Amniotic stem cell (primary cell): ENCODE measurements at places on chromosomes 11 and 22.

GRCh38 chr11:116701297-116701801 lies 71.4 kb downstream of the BUD13 start:
- DNase-seq = no peak

DNA sequence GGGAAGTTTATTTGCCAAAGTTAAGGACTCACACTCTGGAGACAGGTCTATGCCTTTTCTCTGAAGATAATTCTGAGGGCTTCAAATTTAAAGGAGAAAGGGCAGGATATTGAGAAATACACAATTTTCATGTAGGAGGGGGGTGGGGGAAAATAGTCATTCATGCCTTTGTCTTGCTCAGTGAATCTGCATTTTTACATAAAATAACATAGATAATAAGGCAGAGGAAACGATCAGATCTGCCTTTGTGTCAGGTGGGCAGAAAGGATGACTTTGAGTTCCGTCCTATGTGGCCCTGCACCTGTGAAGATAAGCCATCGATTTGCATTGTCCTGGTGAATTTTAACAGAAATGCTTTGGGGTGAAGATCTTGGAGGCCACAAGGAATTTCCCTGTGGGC lies 76.8 kb downstream of the SC5D start:
- no peak for DNase-seq

- DNase-seq = no peak
Observed at GRCh38 chr11:36051235-36052144, 107.6 kb downstream of the LDLRAD3 start.

DNA sequence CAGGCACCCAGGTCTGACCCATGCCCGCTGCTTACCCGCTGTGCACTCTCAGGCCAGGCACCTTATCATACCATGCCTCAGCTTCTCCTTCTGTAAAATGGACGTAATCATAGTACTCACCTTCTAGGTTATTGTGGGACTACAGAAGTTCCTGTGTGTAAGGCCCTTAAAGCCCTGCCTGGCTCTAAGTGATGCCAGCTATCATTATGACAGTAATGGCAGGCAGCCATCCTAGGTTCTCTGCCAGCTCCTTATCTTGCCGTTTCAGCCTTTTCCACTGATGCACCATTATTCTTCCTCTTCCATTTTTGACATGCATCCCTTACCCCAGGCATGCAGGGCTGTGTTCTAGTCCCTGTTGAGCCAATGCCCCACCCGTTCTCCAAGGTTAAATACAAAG lies 57.9 kb downstream of the DBX1 start:
- no peak for DNase-seq

DNA sequence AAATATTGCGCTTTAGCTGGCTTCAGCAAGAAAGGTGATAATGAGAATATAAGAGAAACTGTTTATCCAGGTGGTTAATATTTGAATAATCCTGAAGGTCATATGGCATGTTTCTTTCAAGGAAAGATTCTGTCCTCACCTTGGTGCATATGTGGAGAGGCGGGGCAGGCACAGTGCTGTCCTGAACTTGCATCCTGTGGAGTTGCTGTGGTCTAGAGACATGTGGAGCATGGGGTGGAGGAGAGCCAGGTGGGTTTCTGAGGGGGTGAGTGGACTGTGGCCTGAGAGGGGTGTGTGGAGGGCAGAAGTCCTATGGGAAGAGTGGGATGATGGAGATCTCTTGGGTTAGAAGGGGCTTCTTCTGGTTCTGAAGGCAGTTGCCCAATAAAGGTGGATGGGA lies 65.5 kb downstream of the GRIK4 start:
- no peak for DNase-seq

GRCh38 chr11:126172596-126173038 lies 38.8 kb downstream of the RPUSD4 start:
- no peak for DNase-seq

DNA sequence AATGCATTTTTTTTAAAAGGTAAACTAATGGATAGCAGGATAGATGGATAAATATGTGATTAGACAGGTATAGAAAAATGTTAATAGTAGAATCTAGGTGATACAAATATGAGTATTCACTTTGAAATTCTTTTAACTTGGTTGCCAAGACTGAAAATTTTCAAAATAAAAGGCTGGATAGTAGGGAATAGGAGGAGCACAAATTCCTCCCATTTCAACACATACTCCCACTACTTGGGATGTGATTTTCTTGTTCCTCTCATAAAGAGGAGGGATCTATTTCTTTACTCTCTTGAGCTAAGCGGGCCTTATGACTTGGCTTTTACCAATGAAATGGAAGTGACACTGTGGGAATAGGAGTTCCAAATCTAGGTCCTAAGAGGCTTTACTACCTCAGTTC lies 35.9 kb downstream of the PIK3C2A start:
- no peak for DNase-seq

- no peak for DNase-seq
Observed at GRCh38 chr11:69052343-69053168, 3.8 kb downstream of the TPCN2 start.

DNA sequence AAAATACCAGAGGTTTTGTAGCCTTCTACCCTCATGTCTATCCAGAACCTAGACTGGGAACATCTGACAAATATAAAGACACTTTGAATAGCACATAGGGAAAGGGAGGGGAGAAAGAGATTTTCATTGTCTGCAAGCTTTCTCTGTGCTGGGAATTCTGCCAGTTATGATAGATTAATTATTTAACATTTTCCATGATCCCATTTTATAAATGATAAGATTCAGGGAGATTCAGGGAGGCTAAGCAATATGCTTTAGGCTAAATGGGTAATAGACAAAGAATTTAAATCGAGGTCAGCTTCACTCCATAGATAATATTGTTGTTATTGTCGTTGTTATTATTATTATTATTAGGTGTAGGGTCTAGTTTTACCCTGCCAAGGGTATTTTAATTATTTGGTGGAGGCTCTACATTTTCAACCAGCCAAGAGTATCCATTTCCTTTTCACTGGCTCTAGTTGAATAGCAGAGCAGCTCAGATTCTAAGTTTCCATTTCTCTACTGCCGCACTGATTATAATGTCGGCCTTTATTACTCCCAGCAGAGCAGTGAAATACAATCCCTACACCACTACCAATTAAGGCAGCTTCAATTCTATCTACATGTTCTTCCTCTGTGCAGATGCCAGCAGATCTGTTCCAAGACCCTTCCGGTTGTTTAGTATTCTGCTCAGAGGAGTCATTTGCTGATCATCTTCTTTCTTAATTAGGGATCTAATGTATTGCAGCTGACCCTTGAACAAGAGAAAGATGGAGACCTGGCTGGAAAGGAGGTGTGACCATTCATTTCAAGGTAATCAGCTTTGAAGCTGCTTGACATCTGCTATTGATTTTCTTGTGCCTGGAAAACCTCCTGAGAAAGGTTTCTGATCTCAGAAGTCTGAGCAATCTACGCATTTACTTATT lies 23.8 kb upstream of the SYN3 start:
- DNase-seq = no peak

DNA sequence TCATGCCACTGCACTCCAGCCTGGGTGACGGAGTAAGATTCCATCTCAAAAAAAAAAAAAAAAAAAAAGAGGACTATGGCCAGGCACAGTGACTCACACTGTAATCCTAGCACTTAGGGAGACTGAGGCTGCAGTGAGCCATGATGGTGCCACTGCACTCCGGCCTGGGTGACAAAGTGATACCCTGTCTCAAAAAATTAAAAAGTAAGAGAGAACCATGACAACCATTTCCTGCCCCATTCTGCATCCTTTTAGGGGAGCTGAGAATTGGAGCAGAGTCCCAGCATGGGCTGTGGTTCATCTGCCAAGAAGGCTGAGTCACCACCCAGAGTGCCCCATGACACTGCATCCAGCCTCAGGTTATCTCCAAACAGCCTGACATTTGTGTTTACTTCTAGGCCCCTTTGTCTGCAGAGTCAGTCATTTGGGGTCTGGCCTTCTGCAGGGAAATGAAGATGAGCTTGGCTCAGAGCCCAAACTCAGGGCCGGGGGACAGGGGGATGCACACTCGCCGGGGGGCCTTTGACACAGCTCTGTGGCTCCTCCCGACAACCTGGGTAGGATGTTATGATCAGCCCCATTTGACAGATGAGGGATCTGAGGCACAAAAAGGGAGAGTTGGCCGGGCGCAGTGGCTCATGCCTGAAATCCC lies 4.7 kb downstream of the CSDC2 start:
- peak; percentile 28 for DNase-seq

DNA sequence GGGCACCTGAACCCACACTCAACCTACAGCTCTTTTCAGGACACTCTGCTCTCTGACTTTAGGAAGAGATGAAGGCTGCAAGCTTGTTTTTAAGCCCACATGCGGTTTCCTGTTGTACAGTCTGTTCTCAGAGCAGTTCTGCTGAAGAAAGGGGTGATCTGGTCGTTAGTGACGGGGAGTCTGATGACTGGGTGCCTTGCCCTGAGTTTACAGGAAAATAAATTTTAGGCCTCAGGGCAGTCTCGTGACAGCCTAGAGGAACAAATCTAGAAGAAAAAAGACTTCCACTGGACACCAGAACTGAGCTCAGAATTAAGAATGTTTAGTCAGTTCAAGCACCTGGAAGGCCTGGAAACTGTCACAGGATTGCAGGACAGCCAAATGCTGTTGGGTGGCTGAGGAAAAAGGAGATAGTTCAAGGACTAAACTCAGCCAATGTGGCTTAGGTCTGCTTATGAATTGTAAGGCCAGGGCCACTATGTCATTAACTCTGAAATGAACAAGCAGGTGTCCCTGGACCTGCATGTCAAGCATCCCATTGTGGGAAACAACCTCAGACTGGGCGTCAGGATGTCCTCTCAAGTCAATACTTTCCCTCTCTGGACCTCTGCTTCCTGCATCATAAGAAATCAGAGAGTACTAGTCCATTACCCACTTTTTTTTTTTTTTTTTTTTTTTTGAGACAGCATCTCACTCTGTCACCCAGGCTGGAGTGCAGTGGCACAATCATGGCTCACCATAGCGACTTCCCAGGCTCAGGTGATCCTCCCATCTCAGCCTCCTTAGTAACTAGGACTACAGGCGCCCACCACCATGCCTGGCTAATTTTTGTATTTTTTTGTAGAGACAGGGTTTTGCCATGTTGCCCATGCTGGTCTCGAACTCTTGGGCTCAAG lies 5.7 kb downstream of the PIK3IP1 start:
- no peak for DNase-seq
